CD4-positive, alpha-beta T cell treated with Interleukin-15 for 4 hours (primary cell): ENCODE measurements at places on chromosomes 7 and 10.

GRCh38 chr7:45358287-45358686 is 200.7 kb downstream of the RAMP3 start:
- DNase-seq, result no peak

DNA sequence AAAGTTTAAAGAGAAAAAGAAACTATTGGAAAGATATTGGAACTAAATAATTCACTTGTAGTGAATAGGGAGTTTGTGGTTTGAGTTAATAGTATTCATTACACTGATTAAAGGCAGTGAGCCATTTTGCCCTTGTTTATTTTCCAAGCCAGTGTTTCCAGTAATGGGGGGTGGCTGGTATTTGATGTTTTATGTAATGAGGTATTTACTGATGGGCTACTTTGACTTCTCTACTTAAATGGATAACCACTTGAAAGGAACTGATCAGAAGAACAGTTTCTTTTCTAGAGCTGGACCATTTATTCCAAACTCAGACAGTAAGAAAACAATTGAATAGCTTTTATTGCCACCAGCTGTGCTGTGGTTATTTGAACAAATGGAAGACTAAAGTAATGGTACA is 227.0 kb upstream of the HDAC9 start:
- no peak for DNase-seq

DNA sequence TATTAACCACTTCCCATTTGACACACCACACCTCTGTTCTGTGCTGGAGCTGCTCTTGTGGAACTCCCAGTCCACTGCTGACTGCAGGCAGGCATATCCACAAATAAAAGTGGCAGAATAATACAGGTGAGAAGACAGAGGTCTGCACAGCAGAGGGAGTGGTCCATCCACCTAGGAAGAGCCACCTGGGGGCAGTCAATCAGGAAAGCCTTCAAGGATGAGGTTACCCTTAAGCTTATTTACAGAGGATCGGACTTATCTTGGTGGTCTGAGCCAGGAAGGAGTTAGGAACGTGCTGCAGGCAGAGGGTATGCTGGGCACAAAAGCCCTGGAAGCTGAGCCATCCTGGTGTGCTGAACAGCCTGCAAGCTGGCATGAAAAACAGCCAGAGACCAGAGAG is 78.7 kb downstream of the FRMPD2 start:
- DNase-seq, result no peak

GRCh38 chr7:17010637-17011300 is 129.0 kb upstream of the AGR3 start:
- DNase-seq, result peak; percentile 10

- no peak for DNase-seq
Observed at GRCh38 chr7:3605222-3605621, 304.2 kb downstream of the SDK1 start.

GRCh38 chr10:133091316-133091715 is 3.6 kb downstream of the ADGRA1 start:
- DNase-seq, result no peak

DNA sequence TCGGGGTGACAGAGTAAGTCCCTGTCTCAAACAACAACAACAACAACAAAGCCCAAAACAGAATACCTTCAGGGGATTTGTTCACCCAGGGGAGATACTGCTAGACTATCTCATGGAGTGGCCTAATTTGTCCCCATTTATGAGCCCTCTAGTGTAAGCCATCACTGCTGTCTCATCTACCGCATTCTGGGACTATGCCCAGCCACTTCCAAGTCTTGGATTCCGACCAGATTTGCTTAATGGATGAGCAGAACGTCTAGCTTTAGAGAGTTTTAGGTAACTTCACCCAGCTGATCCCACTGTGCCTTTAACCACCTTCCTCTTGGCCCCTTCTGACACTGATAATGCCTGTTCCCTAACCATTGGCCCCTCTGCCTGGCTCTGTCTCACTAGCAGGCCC is 47.1 kb downstream of the PAPSS2 start:
- DNase-seq, result no peak

DNA sequence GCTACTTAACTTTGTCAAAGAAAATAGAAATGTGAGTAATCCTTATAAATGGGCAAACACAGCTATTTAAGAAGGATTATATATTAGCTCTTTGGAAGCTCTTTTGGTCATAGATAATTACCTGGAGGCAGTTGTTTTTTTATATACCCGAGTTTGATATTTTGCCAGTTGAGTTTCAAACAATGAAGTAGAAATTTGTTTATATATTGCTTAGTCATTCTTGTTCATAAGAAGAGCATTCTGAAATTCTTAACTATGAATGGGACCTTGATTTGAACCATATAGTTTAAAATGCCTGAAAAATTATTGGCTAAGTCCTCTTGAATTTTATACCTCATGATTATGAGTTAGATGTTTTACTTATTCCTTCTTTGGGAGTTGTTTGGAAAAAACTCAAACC is 36.4 kb downstream of the MINPP1 start:
- DNase-seq, result no peak

DNA sequence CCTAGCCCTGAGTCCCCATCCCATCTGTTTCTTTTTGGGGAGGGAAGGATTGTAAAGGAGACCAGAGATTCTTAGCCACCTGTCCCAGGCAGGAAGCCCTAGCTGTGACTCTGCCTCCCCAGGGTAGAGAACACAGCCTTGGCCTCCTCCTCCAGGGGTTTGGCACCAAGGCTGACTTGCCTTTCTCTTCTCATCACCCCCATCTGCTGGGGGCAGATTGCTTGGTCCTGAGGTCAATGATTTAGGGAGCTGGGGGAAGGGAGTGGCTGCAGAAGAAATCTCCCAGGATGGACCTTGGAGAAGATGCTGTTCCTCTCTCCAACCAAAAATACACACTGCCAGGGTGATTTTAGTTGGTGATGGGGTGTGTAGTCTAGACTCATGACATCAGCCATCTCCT is 2.6 kb upstream of the MNX1 start:
- DNase-seq, result no peak

DNA sequence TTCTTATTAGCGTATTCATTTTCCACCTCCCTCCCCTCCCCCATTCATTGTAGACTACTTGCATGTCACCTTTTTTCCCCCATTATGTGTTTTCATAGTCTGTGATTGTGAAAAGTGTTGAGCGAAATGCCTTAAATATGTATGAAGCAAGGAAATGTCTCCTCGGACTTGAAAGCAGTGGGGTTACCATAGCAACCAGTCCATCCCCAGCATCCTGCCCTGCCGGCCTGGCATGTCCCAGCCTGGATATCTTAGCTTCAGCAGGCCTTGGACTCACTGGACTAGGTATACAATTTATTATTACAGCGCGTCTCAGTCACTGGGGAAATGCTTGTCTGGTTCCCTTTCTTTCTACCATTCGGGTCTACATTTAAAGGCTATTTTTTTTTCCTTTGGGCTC is 283.6 kb downstream of the BICC1 start:
- DNase-seq, result no peak

DNA sequence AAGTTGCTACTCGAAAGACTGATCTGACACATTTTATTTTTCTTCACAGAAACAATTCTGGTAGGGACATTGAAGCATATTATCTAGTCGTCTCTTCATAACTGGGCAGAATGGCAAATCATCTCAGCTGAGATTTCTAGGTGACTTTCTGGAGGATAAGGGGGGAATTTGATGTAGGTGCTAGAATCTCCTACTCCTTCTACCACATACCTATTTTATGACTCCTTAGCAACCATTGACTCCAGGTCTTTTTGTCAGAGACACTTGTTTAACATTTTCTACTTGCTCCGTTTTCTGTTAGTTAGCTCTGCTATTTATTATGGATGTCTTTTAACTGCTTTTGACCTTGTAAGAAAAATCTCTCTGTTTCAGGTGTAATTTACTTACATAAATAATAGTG is 380.9 kb upstream of the SEMA3C start:
- no peak for DNase-seq

DNA sequence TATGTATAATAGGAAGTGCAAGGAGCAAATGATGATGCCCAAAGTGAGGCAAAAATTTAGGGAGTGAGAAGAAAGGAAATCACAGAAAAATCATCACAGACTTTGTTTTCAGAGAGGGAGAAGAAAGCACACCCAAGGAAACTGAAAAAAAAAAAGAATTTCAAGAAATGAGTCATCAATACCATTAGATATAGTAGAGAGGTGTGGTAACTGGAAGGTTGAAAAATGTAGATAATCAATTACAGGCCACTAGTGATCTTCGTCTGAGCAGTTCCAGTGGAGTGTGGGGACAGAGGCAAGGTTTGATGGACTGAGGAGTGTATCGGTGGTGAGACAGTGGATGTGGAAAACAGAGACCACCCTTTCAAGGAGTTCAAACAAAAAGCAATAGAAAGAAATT is 31.7 kb downstream of the ASB4 start:
- no peak for DNase-seq

GRCh38 chr10:2202401-2202800 is 465.1 kb upstream of the ADARB2 start:
- DNase-seq, result no peak

- peak; percentile 7 for DNase-seq
Observed at GRCh38 chr10:127880557-127880956, 12.2 kb downstream of the CLRN3 start.

GRCh38 chr7:27182285-27182841 is 2.7 kb downstream of the HOXA11 start:
- no peak for DNase-seq

DNA sequence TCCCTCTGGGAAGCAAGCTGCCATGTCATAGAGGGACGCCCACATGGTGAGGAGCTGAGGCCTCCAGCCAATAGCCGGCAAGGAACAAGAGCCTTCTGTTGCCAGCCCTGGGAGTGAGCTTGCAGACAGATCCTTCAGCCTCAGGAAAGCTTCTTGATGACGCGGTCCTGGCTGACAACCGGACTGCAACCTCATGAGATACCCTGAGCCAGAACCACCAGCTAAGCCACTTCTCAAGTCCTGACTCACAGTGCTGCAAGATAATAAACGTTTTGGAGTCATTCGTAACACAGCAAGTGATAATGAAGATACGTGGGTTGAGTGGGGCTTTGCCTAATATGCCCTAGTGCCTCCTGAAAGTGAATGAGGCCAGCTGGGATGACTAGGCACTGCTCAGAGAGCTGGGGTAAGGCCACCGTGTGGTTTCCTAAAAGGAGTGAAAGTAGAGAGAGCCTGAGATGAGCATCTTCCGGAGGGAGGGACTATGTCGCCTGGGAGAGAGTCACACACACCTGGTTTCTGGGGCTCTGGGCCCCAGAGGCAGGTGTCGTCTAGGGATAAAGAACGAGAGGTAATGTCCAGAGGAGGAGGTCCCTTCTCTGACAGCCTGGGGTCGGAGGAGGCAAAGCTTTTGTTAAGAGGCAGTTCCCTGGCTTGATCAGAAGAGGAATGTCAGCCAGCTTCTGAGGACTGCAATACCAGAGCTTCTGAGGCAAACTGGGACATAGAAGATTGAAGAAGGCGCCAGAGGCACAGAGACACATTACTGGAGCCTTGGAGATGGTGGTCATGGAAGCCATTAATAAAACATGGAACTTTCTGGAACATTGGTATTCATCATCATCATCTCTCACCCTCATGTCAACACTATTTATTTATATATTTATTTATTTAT is 53.6 kb downstream of the PYROXD2 start:
- no peak for DNase-seq

- no peak for DNase-seq
Observed at GRCh38 chr7:75038508-75038907, 35.1 kb downstream of the RCC1L start.

DNA sequence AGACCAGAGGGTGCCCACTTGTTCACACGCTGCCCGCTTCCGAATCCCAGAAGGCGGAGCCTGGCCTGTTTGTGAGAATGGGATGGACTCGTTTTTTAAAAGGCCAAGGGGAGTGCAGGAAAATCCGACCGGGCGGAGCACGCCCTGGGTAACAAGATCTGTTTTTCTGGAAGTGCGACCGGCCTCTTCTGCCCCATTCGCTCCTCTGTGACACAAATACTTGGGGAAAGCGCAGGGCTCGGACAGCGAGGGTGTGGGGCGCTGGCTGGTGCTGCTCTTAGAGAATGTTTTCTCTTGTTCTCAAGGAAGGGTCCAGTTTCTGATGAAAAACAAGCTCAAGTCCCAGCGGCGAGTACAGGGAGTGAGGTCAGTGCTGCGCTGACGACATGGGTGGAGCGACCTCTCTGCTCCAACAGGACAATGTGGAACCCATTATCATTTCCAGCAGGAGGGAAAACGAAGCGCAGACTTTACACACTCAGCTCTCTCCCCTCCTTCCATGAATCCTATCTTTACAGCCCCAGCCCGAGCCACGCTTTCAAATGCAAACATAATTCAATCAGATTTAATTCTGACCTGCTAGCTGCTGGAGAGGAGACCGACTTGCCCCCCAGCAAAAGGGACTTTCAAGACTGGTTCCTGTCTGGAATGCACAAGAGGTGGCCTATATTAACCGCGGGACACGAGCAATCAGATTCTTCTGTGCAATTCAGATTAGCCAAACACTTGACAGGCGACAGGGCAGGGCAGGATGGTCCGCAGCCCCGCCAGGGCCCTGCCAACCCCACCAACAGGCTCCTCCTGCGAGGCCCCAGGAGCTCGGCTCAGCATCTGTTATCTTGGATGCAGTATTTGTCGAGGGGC is 1.1 kb downstream of the RADIL start:
- DNase-seq, result no peak

- no peak for DNase-seq
Observed at GRCh38 chr7:3204526-3204925, 96.5 kb upstream of the SDK1 start.

DNA sequence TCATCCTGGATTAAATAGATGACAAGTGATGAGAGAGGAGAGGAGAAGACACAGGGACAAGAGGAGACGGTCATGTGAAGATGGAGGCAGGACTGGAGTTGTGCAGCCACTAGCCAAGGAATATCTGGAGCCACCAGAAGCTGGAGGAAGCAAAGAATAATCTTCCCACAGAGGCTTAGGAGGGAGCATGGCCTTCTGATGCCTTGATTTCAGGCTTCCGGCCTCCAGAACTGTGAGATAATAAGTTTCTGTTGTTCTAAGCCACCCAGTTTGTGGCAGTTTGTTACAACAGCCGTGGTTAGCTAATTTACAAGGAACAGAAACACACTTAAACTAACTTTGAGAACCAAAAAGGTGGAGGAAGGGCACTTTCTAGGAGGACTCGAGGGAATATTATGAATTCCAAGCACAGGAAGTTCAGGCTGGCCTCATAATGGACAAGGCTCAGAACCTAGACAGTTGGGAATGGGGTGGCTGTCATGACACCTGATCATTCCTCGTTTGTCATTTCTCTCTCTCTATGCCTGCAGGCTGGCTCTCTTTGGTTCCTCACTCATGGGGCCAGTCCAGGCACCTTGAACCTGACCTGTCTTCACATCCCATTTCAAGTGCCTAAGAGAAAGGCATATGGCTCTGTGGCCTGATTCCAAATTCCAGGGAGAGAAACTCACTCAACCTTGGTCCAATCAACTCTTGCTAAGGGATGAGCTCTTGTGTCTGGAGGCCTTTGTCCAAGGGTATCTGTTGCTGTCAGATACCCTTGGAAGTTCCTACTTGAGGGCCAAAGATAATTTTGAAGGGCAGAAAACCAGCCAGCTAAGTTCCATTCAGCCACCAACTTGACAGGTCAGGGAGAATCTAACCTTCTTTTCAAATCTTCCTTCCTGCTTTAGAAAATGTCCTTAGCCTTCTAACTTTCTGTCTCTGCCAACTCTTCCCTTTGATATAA is 33.5 kb upstream of the PDZD8 start:
- no peak for DNase-seq
